ENCODE measurements at places on chromosomes 5 and 9.

DNA sequence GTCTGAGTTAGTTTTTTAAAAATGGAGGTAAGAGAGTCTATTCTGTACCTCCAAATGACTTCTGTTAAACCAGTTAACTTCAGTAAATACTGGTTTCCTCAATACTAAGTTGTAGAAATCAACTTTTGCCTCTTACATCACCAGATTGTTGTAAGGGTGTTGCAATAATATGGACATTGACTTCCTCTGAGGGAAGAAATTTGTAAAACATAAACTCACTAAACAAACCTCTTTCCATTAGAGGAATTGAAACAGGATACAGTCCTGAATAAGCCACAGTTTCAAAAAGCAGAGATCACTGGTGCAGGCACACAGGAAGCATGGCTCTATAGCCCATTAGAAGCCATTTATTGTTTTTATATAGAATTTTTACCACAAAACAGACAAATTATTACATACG is 32.7 kb upstream of the SLCO6A1 start:
- no peak for DNase-seq

GRCh38 chr5:58752104-58752503 is 169.2 kb downstream of the RAB3C start:
- no peak for DNase-seq

DNA sequence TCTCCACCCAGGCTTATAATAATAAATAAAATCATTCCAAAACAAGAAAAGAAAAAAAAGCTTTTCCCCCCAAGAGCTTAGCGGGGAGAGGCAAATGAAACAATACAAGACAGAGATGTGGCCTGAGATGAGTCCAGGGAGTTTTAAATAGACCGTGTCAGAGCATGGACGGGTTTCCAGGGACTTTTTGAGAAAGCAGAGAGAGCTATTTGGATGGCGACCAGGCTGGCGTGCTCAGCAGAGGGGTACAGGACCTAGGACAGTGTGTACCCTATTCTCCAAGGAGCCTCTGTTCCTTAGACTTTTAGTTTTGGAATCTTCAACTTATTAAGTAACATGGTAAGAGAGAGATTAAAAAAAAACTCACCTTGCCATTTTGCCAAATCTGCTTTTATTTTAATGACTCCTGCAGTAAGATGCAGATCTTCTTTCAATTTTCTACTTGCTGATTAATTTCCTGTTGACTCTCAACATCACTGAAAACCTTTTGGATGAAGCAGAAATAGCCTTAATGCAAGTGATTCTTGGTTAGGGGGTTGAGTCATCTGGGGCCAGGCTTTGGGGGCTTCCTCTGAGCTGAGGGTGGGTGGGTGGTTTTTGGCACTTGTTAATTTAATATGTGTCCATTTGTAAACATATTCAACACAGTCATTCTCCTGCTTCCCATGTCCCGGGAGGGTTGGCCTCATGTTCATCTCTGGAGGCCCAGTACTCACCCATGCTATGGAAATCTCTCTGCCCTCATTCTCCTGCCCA is 49.6 kb upstream of the OSMR start:
- DNase-seq = no peak

- no peak for DNase-seq
Observed at GRCh38 chr9:133777068-133777791, 39.1 kb upstream of the SARDH start.

GRCh38 chr9:87093777-87094176 is 146.5 kb upstream of the GAS1 start:
- DNase-seq = no peak

- DNase-seq = no peak
Observed at GRCh38 chr5:98206566-98206965, 566.9 kb upstream of the RGMB start.

GRCh38 chr5:12217039-12217438 is 312.8 kb upstream of the CTNND2 start:
- no peak for DNase-seq
